Memory B cell (primary cell): ENCODE measurements at places on chromosomes 6 and 20.

GRCh38 chr6:104462811-104463599, 396.7 kb downstream of the HACE1 start:
- no peaks in the 10 kb centered on the region for H3K4me1 ChIP-seq
- no peak overlapping the region for H3K4me3 ChIP-seq
- no peak for DNase-seq
- no peaks in the 10 kb centered on the region for H3K36me3 ChIP-seq
- H3K27me3 ChIP-seq: no peaks in the 10 kb centered on the region
- H3K27ac ChIP-seq: no peak overlapping the region

DNA sequence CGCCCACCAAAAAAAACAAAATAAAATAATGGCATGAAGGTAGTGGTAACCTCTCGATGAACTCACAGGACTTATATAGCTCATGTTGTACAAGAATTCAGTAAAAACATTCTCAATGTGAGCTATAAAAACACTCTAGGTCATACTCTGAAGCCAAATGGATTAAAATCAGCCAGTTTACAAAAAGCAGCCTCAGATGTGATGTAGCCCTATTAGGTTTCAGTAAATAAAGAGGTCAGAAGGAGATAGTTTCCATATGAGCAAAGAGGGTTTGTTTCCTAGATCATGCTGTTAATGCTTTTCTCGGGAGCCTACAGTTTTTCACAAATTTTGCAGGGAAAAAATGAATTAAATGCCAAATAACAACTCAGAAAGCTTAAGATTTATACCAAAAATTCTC, 319.5 kb upstream of the HSF2 start:
- DNase-seq: no peak
- no peaks in the 10 kb centered on the region for H3K27me3 ChIP-seq
- H3K4me3 ChIP-seq: no peak overlapping the region
- H3K27ac ChIP-seq: no peak overlapping the region
- no peaks in the 10 kb centered on the region for H3K36me3 ChIP-seq
- H3K4me1 ChIP-seq: no peaks in the 10 kb centered on the region

DNA sequence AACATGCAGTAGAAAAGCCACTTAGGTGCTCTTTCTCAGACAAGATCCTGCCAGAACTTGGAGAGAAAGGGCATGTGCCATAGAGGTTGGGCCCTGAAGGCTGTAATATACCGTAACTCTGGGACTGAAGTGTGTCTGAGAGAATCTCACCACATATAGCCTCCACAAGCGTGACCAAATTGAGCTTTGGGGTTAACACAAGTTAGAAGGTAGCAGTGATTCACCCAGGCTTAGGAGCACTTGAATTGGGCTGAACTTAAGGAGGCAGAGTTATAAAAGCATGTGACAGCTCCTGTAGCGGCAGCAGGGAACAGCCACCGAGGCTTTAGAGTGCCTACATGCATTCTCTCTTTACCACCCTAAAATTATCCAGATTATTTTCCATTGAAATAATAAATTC, 361.6 kb downstream of the PHF3 start:
- no peaks in the 10 kb centered on the region for H3K27me3 ChIP-seq
- no peaks in the 10 kb centered on the region for H3K36me3 ChIP-seq
- H3K27ac ChIP-seq: no peak overlapping the region

DNA sequence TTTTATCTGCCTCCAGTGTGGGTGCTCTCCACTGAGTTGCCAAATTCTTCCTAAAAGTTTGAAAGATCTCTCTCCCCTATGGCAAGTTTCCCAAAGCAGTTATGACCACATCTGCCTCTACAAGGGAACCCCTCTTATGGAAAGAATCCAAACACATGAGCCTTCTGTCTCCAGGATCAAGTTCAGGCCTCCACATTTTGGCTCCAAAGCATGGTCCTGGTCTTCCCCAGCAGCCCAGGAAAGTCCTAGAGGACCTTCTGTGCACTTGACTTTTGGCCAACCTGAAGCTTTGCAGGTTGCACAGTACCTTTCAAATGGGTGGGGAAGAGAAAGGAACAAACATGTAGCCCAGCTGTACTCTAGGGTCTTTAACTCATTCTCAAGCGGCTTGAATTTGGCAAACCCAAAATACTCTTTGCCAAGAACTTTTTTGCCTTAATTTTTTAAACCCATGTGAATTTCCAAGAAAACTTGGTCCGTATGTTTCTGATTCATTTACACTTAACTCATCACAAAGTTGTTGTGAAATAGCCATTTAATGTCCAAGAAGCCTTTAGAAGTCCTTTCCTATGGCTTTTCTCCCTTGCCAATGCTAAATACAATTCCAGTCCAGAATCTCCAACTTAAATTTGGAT, 240.1 kb upstream of the TBX18 start:
- no peak overlapping the region for H3K27ac ChIP-seq
- H3K4me3 ChIP-seq: no peak overlapping the region
- H3K4me1 ChIP-seq: no peaks in the 10 kb centered on the region
- no peaks in the 10 kb centered on the region for H3K36me3 ChIP-seq

GRCh38 chr6:52305411-52305810, 20.9 kb upstream of the MCM3 start:
- H3K27ac ChIP-seq: peak overlapping the region; percentile 96
- peak overlapping the region; percentile 54 for H3K4me3 ChIP-seq
- H3K36me3 ChIP-seq: no peaks in the 10 kb centered on the region
- no peaks in the 10 kb centered on the region for H3K27me3 ChIP-seq
- no peak for DNase-seq

DNA sequence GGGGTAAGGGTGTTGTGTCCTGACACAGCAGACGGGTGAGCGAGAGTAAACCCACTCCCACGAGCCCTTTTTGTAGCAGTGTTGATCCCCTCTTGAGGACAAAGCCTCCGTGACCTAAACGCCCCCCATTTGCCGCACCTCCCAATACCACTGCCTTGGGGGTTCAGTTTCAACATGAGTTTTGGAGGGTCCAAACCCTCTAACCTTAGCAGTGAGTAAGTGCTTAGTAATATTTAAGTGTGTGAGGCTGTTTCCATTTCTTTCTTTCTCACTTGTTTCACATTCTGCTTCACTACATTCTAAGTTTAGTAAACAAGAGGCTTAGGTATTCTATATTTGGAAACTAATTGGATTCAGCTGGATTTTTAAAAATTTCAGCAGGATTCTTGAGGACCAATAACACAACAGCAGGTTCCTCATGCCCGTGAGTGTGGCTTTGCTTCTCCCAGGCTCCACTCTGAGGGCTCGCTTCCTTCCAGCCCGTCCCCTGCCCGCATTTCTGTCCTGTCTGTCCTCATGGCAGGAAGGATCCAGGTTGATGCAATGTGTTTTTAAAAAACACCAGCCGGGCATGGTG, 41.2 kb downstream of the SNX9 start:
- peaks cover 23% of the 10 kb centered on the region for H3K4me1 ChIP-seq
- no peak for DNase-seq
- no peak overlapping the region for H3K27ac ChIP-seq
- peaks cover 6% of the 10 kb centered on the region for H3K36me3 ChIP-seq

- H3K36me3 ChIP-seq: no peaks in the 10 kb centered on the region
- no peak for DNase-seq
- no peak overlapping the region for H3K4me3 ChIP-seq
- H3K27me3 ChIP-seq: no peaks in the 10 kb centered on the region
- H3K27ac ChIP-seq: no peak overlapping the region
Measured at GRCh38 chr6:81901551-81901966, 149.1 kb upstream of the TENT5A start.

- H3K27ac ChIP-seq: peak overlapping the region; percentile 51
- H3K4me3 ChIP-seq: no peak overlapping the region
- no peaks in the 10 kb centered on the region for H3K27me3 ChIP-seq
- H3K36me3 ChIP-seq: peaks cover 20% of the 10 kb centered on the region
Measured at GRCh38 chr6:90126181-90126580, 170.5 kb downstream of the BACH2 start.

- DNase-seq: no peak
- H3K4me3 ChIP-seq: peak overlapping the region; percentile 60
- peaks cover 2% of the 10 kb centered on the region for H3K27me3 ChIP-seq
Measured at GRCh38 chr20:57473246-57474048, 51.5 kb downstream of the CTCFL start.

DNA sequence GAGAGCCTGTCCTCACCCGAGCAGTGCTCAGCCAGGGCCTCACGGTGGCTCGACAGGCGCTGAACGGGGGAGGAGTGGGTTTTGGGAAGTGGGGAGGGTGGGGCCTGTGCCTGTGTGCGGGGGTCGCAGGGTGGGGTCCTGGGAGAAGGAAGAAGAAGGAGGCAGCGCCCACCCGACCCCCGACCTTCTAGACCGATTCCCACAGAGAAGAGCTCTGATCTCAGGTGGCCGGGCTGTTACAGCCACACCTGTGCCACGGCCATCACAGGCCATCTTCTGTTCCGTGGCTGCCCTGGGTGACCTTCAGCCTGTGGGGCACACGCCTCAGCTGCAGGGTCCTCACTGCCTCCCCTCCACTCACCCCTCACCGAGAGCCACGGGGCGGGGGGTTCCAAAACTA, 41.4 kb upstream of the GATA5 start:
- no peak overlapping the region for H3K27ac ChIP-seq
- no peaks in the 10 kb centered on the region for H3K4me1 ChIP-seq
- peaks cover 18% of the 10 kb centered on the region for H3K27me3 ChIP-seq
- H3K36me3 ChIP-seq: no peaks in the 10 kb centered on the region

DNA sequence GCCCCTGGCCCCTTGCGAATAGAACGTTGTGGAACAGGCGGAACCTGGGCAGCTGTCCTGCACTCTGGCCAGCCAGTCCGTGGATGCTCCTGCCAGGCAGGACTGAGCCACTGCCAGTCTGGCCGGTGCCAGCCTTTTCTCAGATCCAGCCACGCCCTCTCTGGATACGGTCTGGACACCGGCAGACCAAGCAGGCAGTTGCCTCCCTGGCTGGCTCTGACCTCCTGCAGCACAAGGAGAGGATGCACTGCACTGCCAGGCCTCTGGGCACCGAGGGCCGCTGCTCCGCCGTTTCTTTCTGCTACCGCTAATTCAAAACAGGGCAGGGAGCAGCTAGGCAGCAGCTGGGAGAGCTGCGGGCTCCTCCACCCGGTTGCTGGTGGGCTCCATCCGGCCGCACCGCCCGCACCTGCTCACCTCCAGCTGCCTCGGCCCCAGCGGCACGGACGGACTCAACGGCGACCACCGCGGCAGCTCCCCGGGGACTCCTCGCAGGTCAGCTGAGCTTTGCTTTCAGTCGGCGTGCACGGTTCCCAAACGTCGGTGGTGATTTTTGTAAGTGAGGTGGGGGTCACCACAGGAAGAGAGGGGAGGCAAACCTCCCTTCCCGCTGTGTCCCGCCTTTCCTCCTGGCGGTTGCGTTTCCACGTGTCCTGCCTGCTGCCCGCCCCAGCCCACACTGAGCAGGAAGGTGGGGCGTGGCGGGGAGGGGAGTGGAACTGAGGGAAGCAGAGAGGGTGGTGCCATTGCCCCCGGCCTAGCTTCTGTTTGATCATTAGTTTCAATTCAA, 30.3 kb upstream of the AFDN start:
- H3K4me3 ChIP-seq: peak overlapping the region; percentile 55

DNA sequence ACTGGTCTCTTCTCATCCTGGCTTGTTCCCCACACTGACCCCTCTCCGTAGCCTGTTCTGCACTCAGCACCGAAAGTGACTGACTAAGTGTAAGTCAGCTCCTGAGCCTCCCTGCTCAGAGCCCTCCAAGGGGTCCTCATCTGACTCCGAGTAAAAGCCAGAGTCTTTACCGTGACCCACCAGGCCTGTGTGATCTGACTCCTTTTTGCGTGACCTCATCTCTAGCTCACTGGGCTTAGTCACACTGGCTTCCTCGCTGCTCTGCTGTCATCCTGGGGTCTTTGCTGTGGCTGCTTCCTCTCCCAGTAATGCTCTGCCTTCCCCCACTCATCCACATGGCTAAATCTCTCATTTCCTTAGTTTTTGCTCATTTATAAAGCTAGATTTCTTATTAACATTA, 116.6 kb downstream of the PLCB4 start:
- H3K27ac ChIP-seq: no peak overlapping the region
- no peak overlapping the region for H3K4me3 ChIP-seq
- no peak for DNase-seq
- no peaks in the 10 kb centered on the region for H3K36me3 ChIP-seq

- no peak overlapping the region for H3K4me3 ChIP-seq
- no peaks in the 10 kb centered on the region for H3K27me3 ChIP-seq
- no peaks in the 10 kb centered on the region for H3K4me1 ChIP-seq
- peaks cover 54% of the 10 kb centered on the region for H3K36me3 ChIP-seq
- H3K27ac ChIP-seq: peak overlapping the region; percentile 16
Measured at GRCh38 chr6:144543006-144543871, 258.1 kb downstream of the UTRN start.

- H3K27me3 ChIP-seq: no peaks in the 10 kb centered on the region
- no peaks in the 10 kb centered on the region for H3K36me3 ChIP-seq
- peak overlapping the region; percentile 91 for H3K4me3 ChIP-seq
- no peak for DNase-seq
- peaks cover 30% of the 10 kb centered on the region for H3K4me1 ChIP-seq
Measured at GRCh38 chr6:111871725-111872400, 1.4 kb downstream of the FYN start.

DNA sequence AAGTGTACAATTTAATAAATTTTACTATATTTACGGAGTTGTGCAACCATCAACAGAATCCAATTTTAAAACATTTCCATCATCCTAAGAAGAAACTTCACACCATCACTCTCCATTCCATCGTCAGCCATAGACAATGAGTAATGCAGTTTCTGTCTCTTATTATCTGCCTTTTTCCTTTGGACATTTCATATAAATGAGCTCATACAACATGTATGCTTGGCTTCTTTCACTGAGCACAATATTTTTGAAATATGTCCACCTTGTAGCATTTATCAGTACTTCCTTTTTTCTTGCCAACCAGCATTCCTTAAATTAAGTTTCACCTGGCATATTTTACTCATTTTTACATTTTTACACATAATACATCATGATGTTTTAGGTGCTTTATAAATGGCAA, 22.7 kb upstream of the HIVEP1 start:
- H3K27me3 ChIP-seq: peaks cover 2% of the 10 kb centered on the region
- no peak overlapping the region for H3K27ac ChIP-seq
- H3K4me3 ChIP-seq: no peak overlapping the region
- no peaks in the 10 kb centered on the region for H3K4me1 ChIP-seq
- H3K36me3 ChIP-seq: no peaks in the 10 kb centered on the region

DNA sequence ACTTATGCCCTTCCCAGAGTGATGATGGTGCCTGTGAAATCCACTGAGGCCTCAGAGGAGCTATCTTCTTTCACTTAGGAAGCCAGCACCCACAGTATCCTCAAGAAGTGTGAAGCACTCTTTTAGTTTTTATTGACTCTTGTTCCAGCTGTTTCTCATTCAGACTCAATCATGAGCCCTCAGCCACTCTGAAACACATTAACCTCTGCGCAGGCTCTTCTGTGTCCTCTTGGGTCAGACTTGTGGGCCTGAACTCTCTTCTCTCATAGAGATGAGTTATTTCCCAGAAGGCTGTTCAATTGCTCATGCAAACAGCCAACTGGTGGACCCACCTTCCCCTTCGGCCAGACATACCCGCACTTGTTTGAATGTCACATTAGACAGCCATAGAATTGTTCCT, 27.8 kb upstream of the PREP start:
- H3K4me1 ChIP-seq: no peaks in the 10 kb centered on the region
- peaks cover 3% of the 10 kb centered on the region for H3K27me3 ChIP-seq
- no peak for DNase-seq
- no peak overlapping the region for H3K27ac ChIP-seq

DNA sequence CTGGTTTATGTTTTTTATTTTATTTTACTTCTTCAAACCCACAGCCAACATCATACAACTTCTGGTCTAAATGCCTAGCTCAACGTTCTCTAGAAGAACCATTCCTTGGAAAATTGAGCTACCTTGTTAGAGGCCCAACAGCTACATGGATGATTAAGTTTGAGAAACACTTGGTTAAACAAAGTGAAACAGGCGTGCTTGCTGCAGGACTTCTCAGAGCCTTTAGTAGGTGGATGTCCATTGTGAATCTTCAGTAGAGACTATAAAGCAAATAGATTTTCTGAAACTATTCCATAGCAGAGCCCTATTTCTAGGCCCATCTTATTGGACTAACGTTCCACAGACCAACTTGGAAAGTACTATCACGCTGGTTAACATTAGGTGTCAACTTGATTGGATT, 51.3 kb downstream of the BCAS1 start:
- H3K27me3 ChIP-seq: no peaks in the 10 kb centered on the region
- DNase-seq: no peak
- no peak overlapping the region for H3K27ac ChIP-seq
- H3K4me1 ChIP-seq: peaks cover 16% of the 10 kb centered on the region
- peaks cover under 1% of the 10 kb centered on the region for H3K36me3 ChIP-seq
